Astrocyte of the hippocampus (primary cell): ENCODE measurements at places on chromosomes 7 and 10.

GRCh38 chr7:82172017-82172416, 271.6 kb downstream of the CACNA2D1 start:
- DNase-seq, result no peak

DNA sequence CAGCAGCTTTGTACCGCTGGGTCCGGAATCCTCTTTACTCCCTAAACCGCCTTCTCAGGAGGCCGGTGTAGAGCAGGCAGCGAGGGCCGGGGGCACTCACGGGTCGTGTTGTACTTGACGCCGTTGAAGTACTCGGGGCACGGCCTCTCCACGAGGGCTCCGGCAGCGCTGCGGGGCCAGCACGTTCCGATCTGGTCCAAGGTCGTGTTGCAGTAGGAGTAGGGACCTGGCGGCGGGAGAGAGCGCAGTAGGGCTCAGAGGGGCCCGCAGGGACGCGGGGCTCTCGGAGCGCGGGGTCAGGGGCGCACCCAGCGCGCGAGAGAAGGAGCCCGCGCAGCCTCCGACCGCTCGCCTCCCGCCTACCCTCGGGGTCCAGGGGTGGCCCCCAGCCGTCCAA, 443 bp downstream of the CRHR2 start:
- DNase-seq, result no peak

DNA sequence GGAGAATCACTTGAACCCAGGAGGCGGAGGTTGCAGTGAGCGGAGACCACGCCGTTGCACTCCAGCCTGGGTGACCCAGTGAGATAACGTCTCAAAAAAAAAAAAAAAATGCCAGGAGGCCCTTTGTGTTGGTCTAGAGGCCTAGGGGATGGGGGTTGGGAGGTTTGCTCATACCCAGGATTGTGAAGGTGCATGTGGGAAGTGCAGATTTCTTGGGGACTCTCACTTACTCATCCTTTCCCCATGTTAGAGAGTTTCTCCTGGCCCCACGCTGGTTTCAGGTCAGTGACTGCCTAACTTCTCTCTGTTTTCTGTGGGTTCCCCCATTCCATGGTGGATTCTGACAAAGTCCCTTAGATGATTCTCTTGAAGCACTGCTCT, 471.5 kb upstream of the CNTNAP2 start:
- DNase-seq, result no peak

DNA sequence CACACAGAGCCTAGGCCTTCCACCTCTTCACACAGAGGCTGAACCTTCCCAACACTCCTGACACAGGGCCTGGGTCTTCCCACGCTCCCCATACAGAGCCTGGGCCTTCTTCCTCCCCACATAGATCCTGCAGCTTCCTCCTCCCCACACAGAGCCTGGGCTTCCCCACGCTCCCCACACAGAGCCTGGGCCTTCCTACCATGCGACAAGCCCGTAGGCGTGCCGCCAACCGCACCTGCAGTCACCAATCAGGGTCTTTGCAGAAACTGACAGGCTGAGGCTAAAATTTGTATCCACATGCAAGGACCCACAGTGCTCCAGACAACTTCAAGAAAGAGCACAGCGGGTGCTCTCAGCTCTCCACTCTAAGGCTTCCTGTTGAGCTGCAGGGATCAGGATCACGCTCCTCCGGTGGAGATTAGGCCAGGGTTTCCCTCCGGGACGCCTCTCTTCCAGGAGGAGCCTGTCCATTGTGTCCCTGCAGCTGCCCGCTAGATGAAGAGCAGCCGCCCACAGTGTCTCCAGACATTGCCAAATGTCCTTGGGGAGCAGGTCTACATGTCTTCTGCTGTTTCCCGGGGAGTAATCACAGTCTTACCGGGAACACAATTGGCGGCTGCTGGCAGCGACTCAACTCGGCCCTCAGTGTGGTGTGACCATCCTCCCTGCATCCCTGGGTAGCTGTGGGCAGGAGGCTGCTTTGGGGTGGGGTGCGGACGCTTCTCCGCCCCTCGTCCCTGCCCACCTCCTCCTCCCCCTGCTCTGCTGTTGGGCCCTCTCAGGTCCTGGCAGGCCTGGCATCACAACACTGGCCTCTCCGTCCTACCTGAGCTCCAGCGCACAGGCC, 9.7 kb downstream of the CFAP46 start:
- no peak for DNase-seq

DNA sequence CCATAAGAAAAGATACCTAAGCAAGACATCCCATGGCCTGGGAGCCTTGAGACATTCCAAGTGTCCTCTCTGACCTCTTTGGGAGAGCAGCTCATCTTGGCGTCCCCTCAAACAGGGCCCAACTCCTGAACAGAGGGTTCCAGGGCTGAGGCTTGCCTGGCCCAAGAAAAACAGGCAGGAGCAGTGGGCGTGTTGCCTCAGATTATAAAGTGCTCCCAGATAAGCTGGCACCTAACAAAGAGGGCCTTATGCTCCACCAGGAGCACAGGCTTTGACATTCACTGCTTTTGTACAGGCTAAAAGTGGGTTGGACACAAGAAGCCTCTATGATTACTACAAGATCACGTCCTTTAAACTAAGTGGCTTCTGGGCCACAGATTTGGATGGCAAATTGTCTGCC, 193.1 kb downstream of the FGFR2 start:
- no peak for DNase-seq

DNA sequence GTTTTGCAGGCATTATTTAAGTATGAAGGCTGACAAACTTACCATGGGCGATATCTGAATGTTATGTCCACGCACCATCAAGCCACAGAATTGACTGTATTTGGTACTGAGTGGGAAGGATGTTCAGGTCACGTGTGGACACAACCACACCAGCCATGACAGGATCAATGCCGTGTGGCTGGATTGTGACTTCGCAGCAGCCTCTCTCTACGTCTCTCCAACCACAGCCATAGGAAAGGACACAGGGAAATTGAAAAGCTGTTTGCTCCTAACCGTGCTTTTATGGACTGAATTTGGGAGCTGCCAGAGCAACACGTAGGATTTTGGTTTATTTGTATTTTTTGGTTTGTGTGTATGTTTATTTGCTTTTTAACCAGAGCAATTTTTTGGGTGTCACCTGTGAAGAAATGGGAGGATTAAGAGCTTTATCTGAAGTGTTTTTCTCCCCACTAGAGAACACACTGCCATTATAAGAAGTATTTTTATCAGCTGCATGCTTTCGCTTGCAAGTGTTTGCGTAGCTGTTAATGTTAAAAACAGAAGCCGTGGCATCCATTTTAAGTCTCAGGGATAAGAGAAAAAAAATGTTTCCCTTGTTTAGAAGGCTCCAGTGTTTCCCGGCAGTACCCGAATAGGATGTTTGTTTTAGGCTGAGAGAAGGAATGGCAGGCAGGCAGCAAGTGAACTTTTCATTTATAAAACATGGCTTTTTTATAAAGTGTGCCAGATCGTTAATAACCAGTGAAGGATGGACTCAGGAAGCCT, 401.1 kb upstream of the NFE2L3 start:
- peak; percentile 9 for DNase-seq

DNA sequence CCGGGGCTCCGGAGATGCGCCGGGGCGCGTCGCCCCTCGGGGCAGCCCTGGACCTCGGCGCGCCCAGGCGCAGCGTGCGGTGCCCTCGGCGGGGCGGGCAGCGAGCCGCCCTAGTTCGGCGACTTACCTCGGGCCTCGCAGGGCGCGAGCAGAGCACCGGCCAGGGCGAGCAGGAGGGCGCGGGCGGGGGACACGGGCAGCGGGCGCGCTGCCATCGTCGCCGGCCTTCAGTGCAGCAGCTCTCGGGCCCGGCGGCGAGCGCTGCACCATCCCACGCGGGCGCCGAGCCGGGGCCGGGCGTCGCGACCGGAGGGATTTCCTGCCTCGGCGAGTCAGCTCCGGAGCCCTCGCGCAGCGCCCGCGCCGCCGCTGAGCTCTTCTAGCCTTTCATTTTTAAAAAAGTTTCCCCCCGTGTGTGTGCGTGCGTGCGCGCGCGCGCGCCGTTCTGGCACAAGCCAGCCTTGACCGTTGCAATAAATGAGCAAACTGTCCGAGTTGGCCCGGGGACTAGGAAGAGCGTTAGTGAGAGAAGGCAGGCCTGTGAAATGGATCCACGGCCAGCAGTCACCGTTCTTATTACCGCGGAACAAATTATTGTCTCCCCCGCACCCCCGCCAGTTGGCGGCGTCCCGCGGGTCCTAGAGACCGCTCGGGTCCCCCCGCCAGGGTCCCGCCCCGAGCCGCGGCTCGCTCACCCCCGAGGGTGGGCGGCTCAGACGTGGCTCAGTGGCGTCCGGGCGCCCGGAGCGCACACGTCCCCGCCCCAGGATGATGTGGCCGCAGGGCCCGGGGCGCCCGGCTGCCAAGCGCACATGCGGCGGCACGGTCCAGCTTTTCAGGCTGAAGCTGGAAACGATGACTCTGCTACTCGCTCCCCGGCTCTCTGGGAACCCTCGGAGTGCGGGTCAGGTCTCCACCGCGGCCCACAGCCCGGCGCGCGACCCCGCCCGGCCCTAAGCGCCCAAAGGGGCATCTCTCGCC, at the start of gene ADAM12:
TSS of gene ADAM12 (minus strand) at position 547 of the 981 bp plus-strand sequence. CDS start at position 215, 332 bp downstream.
- peak; percentile 84 for DNase-seq

DNA sequence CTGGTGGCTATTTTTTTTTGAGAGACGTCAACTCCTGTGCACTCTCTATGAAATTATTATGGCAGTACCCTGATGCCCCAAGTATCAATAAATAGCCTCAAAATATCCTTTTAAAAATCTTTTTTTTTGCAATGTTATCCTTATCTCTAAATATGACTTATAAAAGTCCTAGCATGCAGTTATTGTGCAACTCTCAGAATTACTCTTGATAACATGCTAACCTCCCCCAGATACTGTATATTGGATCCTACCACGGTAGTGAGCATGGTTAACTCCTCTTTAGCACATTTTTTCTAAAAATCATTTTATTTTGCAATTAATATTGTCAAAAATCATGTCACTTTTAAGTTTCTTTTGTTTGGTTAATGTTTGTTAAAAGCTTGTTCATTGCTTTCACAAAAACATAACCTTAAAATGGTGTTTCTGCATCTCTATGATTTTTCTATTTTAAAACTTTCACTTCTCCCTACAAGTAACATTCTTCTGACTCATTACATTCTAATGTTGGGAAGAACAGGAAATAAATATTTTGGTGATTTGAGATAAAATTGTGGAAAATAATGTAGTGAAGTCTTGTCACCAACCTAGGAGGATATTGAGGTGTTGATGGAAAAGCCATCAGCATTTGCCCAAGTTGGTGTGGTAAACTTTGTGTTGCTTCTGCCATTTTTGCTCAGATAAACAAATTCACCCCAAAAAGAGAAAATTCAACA, 42.1 kb upstream of the ADRA2A start:
- peak; percentile 4 for DNase-seq

DNA sequence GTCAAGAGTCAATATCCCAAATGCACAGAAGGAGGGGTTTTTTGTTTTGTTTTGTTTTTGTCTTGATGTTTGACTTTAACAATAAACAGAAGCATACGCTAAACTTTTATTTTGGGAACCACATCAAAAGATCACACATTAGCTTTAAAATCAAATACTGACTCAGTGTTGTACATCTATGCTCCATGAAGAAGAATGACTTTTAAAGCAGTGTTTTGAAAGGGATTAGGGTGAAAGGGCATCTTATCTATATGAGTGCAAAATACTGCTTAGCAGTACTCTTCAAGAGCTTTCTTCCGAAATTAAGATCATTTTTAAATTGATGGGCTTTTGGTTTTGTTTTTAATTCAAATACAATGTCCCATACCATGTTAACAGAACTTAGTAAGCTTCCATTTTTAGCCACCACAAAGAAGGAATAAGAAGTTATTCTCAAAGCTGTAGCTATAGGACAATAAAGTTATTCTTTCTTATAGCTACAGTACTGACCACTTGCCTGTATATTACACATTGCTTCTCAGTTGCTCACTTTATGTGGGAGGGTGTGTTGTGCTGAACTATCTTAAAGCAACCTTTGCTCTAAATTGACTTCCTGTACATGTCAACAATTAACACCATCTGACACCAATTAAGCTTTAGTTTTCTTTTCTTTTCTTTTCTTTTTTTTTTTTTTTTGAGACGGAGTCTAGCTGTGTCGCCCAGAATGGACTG, 144.3 kb upstream of the KAT6B start:
- DNase-seq, result no peak

DNA sequence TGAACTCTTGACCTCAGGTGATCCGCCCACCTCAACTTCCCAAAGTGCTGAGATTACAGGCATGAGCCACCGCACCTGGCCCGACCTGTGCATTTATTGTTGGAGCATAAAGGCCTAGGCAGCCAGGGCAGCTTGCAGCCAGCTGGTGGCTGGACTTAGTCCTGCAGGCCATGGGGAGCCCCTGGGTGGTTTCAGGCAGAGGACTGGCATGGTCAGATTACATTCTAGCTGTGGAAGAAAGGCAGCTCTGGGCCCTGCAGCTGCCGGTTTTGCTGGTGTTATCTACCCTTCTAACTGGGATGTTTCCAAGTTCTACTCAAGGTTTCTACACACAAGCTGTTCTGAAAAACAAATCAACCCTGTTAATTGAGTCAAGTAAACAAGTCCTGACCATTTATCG, 22.7 kb upstream of the MKRN1 start:
- no peak for DNase-seq

DNA sequence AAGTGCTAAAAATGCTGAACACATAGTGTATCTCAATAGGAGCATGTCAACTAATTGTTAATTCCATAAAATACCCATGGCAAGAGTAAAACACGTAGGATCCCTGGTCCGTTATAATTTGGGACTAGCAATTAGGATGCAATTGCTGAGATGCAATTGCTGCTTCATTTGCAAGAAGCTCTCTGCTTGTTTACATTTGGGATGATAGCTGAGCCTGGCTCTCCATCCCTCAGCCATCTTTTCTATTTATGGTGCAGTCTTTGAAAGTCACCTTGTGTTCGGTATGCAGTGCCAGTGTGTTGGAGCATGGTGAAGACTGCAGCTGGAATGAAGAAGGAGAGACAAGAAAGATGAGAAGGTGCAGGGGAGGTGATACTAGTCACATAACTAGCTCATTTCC, 191.3 kb downstream of the SNX10 start:
- no peak for DNase-seq

DNA sequence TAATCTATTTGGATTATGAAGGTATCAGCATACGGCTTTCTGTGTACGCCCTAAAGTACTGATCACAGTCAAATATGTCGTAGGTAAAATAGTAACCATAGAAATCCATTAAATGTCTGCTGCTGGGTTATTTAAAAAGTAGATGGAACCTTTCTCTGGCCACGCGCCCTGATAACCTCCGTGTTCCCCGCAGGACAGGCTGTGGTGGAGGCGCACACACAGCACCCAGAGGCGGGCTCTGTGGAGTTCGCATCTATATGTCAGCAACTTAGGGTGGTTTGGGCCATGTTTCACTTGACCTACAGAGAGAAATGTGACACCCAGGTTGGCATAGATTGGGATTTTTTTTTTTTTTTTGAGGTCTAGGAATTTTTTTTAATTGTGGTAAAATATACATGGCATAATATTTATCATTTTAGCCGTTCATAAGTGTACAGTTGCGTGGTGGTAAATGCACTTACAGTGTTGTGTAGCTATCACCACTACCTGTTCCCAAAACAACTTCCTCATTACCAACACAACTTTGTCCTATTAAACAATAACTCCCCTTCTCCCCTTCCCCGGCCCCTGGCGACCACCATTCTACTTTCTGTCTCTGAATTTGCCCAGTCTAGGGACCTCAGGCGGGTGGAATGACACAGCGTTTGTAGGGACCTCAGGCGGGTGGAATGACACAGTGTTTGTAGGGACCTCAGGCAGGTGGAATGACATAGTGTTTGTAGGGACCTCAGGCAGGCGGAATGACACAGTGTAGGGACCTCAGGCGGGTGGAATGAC, 15.4 kb downstream of the PPP2R2D start:
- DNase-seq, result no peak
